IPS DF 19.7 (cell line): ENCODE measurements at places on chromosomes 6 and 20.

- DNase-seq = no peak
Measured at GRCh38 chr6:18842534-18842933, 455.4 kb downstream of the RNF144B start.

DNA sequence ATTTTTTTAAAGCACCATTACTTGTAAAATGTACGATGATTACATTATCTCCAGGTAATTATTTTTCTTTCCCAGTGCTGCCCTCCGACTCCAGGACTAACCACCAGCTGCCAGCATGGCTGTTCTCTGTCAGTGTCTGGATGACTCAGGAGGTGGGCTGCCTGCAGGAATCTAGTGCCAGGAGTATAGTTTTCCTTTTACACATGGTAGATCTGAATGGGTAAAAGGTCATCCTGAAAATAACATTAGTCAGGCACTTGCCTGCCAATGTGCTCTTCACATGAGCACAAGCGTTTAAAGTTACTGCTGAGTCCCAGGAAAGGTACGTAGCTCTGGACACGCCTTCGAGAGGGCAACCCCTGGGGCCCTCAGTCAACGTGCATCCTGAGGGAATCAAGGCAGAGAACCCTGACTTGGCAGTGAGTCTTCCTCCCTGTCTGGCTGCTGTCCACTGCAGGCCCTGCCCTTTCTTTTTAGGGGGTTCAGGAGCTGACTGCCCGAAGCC lies 2.4 kb downstream of the DYNLT1 start:
- DNase-seq = no peak

GRCh38 chr20:61879694-61880093 lies 186.0 kb downstream of the TAF4 start:
- no peak for DNase-seq

DNA sequence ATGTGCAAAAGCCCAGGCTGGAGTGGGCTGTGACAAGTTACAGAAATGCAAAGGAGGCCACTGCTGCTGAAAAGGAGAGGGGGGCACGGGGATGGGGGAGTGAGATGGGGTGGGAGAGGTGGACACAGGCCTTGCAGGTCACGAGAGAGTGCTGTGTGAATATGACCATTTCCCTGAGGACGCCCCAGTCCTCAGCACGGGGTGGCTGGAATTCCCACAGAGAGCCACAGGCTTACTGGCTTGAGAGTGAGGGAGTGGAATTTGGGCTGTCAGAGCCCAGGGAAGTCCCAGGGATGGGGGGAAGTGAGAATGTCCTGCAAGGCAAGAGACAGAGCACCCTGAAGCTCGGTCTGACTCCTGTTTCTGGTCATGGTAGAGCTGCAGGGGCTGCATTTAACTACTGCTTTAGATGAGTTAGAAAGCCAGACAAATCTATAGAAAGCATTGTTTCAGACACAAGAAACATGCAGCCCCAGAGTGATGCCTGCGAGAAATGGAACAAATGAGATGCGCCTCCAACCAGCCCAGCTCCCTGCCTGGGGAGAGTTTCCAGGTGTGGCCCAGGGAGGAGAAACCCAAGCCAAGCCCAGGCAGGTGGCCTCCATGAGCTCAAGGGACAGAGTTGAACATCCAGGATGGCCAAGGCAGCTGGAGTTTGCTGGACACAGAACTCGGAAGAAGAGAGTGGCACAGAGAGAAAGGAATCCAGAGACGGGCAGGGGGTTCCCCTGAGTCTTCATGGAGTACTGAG lies 30.5 kb downstream of the NPEPL1 start:
- DNase-seq = no peak

GRCh38 chr20:58721951-58722778 lies 29.6 kb downstream of the NPEPL1 start:
- no peak for DNase-seq

DNA sequence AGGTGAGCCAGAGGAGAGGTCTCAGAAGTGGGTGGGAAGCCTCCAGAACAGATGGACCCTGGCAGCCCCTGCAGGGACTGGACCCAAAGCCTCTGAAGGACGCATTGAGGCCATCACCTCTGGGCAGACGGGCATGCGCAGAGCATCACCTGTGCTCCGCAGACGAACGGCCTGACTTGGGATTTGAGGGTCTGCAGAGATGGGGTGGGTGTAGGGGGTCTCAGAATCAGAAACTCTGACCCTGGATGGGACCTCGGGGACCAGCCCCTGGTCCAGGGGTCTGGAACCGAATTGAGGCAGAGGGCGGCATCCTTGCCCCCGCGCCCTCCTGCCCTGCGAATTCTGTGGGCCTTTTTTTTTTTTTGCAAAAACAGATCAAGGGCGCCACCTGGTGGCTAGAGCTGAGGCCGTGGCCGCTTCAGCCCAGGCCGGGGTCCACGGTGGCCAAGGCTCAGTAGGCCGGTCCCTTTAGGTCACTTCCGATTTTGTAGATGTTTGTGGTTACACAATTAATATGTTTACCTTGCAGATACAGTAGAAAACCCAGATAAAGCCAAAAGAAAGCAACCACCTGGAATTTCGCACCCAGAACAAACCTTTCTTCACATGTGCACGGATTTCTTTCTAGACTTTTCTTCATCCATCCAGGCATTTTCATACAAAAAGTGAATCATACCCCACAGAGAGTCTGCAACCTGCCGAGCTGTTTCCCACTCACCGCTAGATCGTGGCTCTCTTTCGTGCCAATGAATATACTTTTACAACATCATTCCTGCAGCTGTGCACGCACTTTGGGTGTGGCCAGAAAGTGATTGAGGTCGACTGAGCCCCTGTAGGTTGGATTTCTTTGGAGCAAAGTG lies 25.9 kb downstream of the ZBP1 start:
- no peak for DNase-seq

- DNase-seq = no peak
Measured at GRCh38 chr6:136657666-136658065, 107.4 kb upstream of the MAP7 start.

GRCh38 chr20:38222231-38222922 lies 38.2 kb downstream of the KIAA1755 start:
- DNase-seq = no peak
